ENCODE measurements at places on chromosomes 16 and 17. TPM values are rescaled to one million over a fixed set of nuclear protein-coding genes. Genes with fewer than 3 reads are reported as not detected.

DNA sequence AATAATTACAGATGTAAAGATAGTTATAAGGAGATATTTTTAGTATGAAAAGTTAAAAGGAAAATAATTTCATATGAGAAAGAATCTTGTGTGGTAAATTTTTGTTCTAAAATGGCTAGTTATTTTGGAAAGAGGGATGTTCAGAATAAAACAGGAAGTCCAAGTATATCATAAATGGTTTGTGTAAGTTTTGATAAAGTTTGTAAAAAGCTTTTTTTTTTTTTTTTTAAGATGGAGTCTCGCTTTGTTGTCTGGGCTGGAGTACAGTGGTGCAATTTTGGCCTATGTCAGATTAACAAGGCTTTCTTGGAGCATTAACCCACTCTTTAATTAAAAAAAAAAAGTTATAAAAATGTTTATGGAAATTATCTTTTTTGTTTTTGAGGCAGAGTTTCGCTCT, 8.2 kb upstream of the CDK10 start:
- H3K36me3 ChIP-seq = no peaks in the 10 kb centered on the region
- H3K27ac ChIP-seq = no peak overlapping the region
- no peaks in the 10 kb centered on the region for H3K27me3 ChIP-seq
- H3K4me1 ChIP-seq = peaks cover 2% of the 10 kb centered on the region
- no peak overlapping the region for H3K4me3 ChIP-seq

- H3K27ac ChIP-seq = no peak overlapping the region
- no peaks in the 10 kb centered on the region for H3K36me3 ChIP-seq
- DNase-seq = no peak
- no peak overlapping the region for H3K4me3 ChIP-seq
- H3K27me3 ChIP-seq = peaks cover 35% of the 10 kb centered on the region
- peaks cover 7% of the 10 kb centered on the region for H3K4me1 ChIP-seq
Observed at GRCh38 chr16:84942786-84943185, 68.5 kb downstream of the ZDHHC7 start.

DNA sequence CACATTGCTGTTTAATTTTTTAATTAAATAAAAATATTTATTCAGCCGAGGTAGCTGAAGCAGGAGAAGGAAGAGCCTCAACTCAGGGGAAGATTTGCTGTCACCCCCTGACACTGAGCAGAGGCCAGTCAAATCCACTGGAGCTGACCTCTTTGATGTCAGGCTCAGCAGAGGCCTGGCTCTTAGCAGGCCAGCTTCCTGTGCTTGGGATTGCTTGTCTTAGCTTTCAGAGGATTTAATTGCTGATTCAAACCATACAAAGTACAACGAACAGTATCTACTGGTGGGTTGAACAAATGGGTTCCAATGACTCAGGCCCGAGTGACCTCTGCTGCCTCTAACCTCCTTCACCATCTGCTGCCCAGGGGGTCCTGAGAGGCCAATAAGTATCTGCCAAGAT, 417.0 kb upstream of the HSBP1 start:
- no peaks in the 10 kb centered on the region for H3K36me3 ChIP-seq
- no peak overlapping the region for H3K4me3 ChIP-seq
- H3K27me3 ChIP-seq = no peaks in the 10 kb centered on the region
- no peaks in the 10 kb centered on the region for H3K4me1 ChIP-seq

GRCh38 chr17:33802349-33803198, 452.5 kb upstream of the CCL2 start:
- H3K27ac ChIP-seq = no peak overlapping the region
- DNase-seq = no peak
- H3K36me3 ChIP-seq = no peaks in the 10 kb centered on the region
- no peaks in the 10 kb centered on the region for H3K4me1 ChIP-seq

DNA sequence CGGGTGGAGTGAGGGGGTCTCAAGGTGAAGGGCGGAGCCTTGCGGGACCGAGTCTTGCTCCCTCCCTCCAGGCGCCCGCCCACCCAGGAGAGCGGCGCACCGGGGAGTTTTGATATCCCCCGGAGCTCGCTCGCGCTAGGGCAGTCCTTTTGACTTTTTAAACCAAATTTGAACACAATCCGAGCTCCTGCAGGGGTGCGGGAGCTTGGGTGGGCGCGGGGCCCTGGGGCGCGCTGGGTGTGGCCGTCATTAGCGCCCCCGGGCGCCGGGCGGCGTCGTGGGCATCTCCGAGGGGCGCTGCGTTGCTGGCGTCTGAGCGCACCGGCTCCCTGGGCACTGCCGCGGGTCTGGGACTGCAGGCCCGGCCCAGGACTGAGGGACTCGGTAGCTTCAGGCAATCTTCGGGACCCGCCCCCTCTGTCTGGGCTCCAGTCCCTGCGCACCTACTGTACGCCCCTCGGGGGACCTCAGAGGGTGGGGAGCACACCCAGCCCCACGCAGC, 10.9 kb downstream of the MAF start:
- DNase-seq = no peak
- no peaks in the 10 kb centered on the region for H3K4me1 ChIP-seq
- H3K27me3 ChIP-seq = peaks cover 27% of the 10 kb centered on the region
- no peaks in the 10 kb centered on the region for H3K36me3 ChIP-seq
- H3K4me3 ChIP-seq = no peak overlapping the region
- H3K27ac ChIP-seq = no peak overlapping the region

GRCh38 chr16:23987443-23987842, 151.7 kb downstream of the PRKCB start:
- no peak overlapping the region for H3K4me3 ChIP-seq
- H3K4me1 ChIP-seq = no peaks in the 10 kb centered on the region

- DNase-seq = no peak
- no peak overlapping the region for H3K4me3 ChIP-seq
- no peak overlapping the region for H3K27ac ChIP-seq
- peaks cover 14% of the 10 kb centered on the region for H3K4me1 ChIP-seq
- H3K36me3 ChIP-seq = peaks cover 9% of the 10 kb centered on the region
Observed at GRCh38 chr16:3118204-3118790, 5.9 kb downstream of the ZNF205 start.

GRCh38 chr17:17890773-17891759, 54.3 kb upstream of the SREBF1 start:
- H3K36me3 ChIP-seq = no peaks in the 10 kb centered on the region
- H3K27me3 ChIP-seq = no peaks in the 10 kb centered on the region
- H3K4me1 ChIP-seq = peaks cover 2% of the 10 kb centered on the region
- no peak overlapping the region for H3K4me3 ChIP-seq
- DNase-seq = peak; percentile 70

GRCh38 chr16:4692460-4693295, 684 bp upstream of the NUDT16L1 start:
- peaks cover 32% of the 10 kb centered on the region for H3K4me1 ChIP-seq
- peak overlapping the region; percentile 43 for H3K27ac ChIP-seq
- peaks cover 8% of the 10 kb centered on the region for H3K36me3 ChIP-seq
- peak overlapping the region; percentile 96 for H3K4me3 ChIP-seq
- no peaks in the 10 kb centered on the region for H3K27me3 ChIP-seq

- H3K4me3 ChIP-seq = no peak overlapping the region
- H3K27ac ChIP-seq = no peak overlapping the region
- peaks cover 22% of the 10 kb centered on the region for H3K4me1 ChIP-seq
- DNase-seq = no peak
Observed at GRCh38 chr16:8733849-8734540, 59.6 kb downstream of the ABAT start.

- H3K4me1 ChIP-seq = peaks cover 10% of the 10 kb centered on the region
- H3K36me3 ChIP-seq = no peaks in the 10 kb centered on the region
- no peak within 1 kb of the TSS for H3K27ac ChIP-seq
- DNase-seq = no peak
- H3K27me3 ChIP-seq = no peaks in the 10 kb centered on the region
Observed at GRCh38 chr17:38925263-38925995, at the start of gene LASP1NB. Gene LASP1NB, plus strand, starts transcription at chr17:38925614.

- H3K27ac ChIP-seq = no peak overlapping the region
- no peak for DNase-seq
- no peaks in the 10 kb centered on the region for H3K27me3 ChIP-seq
- no peaks in the 10 kb centered on the region for H3K4me1 ChIP-seq
- H3K4me3 ChIP-seq = no peak overlapping the region
Observed at GRCh38 chr16:2082983-2083364, 35.2 kb downstream of the TSC2 start.

- no peak overlapping the region for H3K27ac ChIP-seq
- no peaks in the 10 kb centered on the region for H3K4me1 ChIP-seq
- H3K36me3 ChIP-seq = no peaks in the 10 kb centered on the region
- H3K4me3 ChIP-seq = no peak overlapping the region
- DNase-seq = no peak
- H3K27me3 ChIP-seq = no peaks in the 10 kb centered on the region
Observed at GRCh38 chr16:3625911-3626732, 14.7 kb upstream of the SLX4 start.

DNA sequence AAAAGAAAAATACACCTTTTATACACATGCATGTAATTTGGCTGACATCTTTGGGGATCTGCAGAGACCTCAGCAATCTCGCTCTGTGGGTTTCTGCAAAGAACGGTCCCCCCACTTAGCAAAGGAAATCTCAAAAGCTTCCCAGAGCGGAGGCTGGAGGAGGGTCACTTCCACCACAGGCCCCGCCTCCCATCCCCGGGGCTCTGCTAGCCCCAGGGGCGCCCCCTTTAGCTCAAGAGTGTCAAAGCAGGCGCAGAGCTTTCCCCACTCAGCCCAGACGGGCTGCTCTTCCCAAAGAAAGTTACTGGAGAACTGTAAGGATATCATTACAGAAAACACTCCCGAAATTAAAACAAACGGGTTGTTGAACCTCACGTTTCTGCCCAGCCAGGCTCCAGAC, 11.4 kb downstream of the SLC13A5 start:
- H3K4me1 ChIP-seq = peaks cover 87% of the 10 kb centered on the region
- DNase-seq = peak; percentile 61
- H3K36me3 ChIP-seq = peaks cover 28% of the 10 kb centered on the region

DNA sequence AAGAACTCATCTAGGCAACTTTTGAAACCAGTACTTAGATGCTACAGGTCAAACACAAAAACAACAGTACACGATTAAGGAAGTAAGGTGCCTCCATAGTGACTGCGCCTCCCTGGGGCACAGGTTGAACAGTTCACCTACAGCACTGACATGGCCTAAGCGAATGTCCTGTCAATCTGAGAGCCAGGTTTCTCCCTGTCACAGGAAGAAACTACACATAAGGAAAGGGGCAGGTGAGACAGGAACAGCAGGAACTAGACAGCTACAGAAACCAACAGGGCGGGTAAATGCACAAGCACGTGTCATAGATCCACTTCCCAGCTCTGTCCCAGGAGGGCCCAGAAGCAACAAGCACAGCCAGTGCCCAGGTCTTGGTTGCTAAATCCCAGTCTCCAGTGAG, 8.0 kb upstream of the ARHGDIA start:
- H3K36me3 ChIP-seq = peaks cover 34% of the 10 kb centered on the region
- no peak overlapping the region for H3K4me3 ChIP-seq
- no peaks in the 10 kb centered on the region for H3K27me3 ChIP-seq

DNA sequence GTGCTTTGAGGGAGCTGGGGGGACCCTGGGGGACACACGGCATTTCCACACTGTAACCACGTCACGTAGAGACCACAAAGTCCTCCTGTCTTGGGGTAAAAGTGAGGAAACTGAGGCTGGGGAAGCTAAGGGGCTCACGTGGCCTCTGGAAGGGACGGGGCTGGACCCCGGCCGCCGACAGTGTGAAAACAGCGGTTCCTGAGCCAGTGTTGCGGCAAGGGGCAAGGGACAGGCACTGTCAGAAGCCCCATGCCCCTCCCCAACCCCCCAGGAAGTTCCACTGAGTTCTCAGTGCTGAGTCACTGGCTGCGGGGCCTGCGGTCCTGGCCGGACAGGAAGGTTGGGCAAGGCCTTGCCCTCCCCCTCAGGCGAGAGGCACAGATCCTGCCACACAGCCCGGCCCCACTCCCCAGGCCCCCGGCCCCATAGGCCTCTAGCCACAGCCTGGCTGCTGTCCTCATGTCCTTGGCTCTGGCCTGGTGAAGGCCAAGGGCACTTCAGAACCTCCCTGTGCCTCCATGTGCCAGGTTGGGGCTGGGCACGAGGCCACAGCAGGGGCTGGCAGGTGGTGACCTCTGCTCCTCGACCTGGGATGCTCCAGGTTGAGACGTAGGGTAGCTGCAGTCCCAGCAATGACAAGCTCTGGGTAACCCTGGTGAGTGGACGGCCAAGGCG, 5.0 kb upstream of the CCDC57 start:
- H3K27me3 ChIP-seq = no peaks in the 10 kb centered on the region
- H3K36me3 ChIP-seq = no peaks in the 10 kb centered on the region
- peak; percentile 93 for DNase-seq
- peaks cover 82% of the 10 kb centered on the region for H3K4me1 ChIP-seq
- H3K4me3 ChIP-seq = peak overlapping the region; percentile 70

ACLY gene
- total RNA-seq = 277 TPM

OR1E2 gene
- total RNA-seq = not detected

PRR29 gene
- 0.11 TPM for total RNA-seq

GFAP gene
- 0.11 TPM for total RNA-seq

PRPSAP1 gene
- 91.1 TPM for total RNA-seq

SLC38A8 gene
- not detected for total RNA-seq

CD79B gene
- total RNA-seq = not detected

CCDC78 gene
- 0.53 TPM for total RNA-seq

SALL1 gene
- 18.5 TPM for total RNA-seq

STH gene
- not detected for total RNA-seq

CEMP1 gene
- not detected for total RNA-seq

ACSM5 gene
- 11.1 TPM for total RNA-seq

Measured in HepG2 (cell line).